ENCODE measurements at places on chromosomes 6 and 20.

- no peak for DNase-seq
Observed at GRCh38 chr6:134744301-134744700, 205.6 kb downstream of the ALDH8A1 start.

DNA sequence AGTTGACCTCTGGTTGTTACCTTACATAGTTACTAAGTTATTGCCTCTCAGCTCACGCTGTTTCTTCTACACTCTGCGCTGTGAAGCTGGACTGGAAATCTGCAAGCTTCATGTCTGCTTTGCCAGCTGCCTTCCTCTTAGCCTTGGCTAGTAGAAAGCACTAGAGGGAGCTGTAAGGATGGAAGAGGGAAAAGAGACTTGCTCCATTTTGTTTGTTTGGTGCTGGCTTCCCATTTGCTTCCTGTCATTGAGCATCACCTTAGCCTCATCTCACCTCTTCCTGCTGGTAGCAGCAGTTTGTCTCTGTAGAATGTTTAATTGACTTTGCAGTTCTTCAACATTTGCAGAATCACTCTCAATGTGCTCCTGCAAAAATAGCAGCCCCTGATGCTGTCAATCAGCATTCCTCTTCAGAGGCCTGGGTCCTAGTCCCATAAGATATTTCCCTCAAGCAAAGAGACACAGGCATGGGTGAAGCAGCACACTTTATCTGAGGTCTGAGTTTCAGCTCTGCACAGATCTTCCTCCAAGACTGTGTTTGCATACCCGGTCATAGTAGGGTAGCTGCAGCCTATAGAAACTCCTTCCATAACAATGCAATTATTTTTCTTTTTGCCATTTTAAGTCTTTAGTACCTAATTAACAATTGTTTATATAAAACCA lies 302.2 kb upstream of the EPHA7 start:
- no peak for DNase-seq

- DNase-seq: no peak
Observed at GRCh38 chr6:17808609-17809008, 101.9 kb upstream of the NUP153 start.

- no peak for DNase-seq
Observed at GRCh38 chr6:119535332-119535731, 185.8 kb upstream of the MAN1A1 start.

Measured in memory B cell (primary cell).